ENCODE measurements at places on chromosomes 11 and 22. TPM values are rescaled to one million over a fixed set of nuclear protein-coding genes. Genes with fewer than 3 reads are reported as not detected.

Gene DPP3
- total RNA-seq = 39.1 TPM

Gene RAG2
- total RNA-seq = not detected

Gene OR8G5
- total RNA-seq = not detected

Gene PRR5L
- 5.7 TPM for total RNA-seq

Gene HTR3A
- 1.2 TPM for total RNA-seq

Gene LTBP3
- total RNA-seq = 17.5 TPM

Gene TRIM68
- total RNA-seq = 10.2 TPM

Gene ANO9
- total RNA-seq = not detected

Gene CHRM1
- total RNA-seq = 14.3 TPM

Gene TEAD1
- 12.2 TPM for total RNA-seq

Gene SCGB1C1
- total RNA-seq = not detected

Gene PI4KA
- 67.7 TPM for total RNA-seq

Gene POU2AF3
- 0.41 TPM for total RNA-seq

Gene APBB1
- total RNA-seq = 293 TPM

Gene ZC3H7B
- total RNA-seq = 48.5 TPM

Gene DEPDC7
- 1.6 TPM for total RNA-seq

Gene ADM2
- total RNA-seq = not detected

Gene CARD18
- total RNA-seq = not detected

Gene TEX54
- total RNA-seq = not detected

Gene SCN2B
- total RNA-seq = 4.9 TPM

Measured in frontal cortex (tissue), 4 donors.